Activated gamma-delta T cell (primary cell): ENCODE measurements at places on chromosomes 13 and 19.

GRCh38 chr19:6736169-6736916 is 1.0 kb downstream of the GPR108 start:
- DNase-seq, result peak; percentile 42

DNA sequence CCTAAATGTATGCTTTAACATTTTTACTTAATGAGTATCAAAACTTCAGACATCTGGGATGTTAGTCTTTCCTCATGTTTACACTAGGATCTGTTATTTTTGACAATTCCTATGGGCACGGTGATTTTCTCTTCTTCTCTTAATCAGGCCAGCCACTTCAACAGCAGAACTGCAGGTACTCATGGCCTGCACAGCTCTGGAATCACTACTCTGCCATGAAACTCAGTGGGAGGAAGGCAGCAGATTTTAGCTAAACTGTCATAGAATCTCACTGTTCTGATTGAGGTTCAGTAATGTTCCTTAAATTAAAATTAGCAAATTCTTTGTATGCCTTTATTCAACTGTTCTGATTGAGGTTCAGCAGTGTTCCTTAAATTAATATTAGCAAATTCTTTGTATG is 1083.0 kb downstream of the SLITRK5 start:
- DNase-seq, result no peak

DNA sequence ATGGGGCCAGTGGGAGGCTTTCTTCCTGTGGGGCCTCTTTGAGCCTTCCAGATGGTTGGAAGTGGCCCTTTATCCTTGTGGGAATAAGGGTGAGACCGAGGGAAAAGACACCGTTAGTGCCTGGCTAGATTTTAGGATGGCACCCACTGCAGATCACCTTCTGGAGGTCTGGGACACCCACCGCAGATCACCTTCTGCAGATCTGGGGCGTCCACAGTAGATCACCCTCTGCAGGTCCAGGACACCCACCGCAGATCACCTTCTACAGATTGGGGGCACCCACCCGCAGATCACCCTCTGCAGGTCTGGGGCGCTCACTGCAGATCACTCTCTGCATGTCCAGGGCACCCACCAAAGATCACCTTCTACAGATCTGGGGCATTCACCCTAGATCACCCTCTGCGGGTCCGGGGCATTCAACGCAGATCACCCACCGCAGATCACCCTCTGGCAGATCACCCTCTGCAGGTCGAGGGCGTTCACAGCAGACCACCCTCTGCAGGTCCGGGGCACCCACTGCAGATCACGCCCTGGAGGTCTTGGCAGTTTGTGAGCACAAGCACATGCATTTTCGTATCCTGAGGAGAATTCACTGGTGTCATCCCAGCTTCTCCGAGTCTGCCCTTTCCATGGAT is 153.4 kb upstream of the TSHZ3 start:
- no peak for DNase-seq

DNA sequence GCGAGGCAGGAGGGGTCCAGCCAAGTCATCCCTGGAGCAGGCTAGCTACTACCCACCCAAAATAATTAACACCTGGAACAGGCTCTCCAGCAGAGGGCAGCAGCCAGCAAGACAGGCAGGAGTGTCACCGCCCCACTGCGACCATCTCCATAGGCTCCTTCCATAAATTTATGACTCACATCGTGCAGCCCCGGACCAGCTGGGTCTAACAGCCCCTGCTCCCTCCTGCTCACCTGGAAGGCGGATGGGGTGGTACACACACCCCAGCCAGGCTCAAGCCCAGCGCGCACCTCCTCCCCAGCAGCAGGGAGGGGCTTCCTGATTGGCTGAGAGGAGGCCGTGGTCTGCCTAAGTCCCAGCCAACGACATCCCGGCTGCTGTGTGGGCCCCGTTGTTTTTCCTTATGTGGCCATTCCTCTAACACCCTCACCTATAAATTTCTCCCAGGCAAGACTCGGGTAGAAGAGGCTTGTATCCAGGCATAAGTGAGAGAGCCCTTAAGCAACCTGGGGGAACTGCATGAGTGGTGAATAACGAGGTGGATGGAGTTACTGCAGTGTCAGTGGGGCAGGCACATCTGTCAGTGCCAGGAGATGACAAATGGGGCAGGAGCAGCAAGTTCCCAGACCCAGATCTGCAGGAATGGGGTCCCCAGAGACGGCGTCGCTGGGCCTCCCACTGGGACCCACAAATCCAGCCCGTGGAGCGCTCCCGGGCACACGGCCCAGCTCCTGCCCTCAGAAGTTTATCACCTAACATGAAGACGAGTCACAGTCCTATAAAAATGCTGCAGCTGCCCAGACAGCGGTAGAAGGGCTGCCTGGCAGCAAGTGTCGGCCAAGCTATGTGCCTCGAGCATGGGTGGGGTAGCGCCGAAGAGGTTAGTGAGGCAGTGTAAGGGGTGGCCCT is 43.1 kb downstream of the CEBPG start:
- DNase-seq, result no peak

GRCh38 chr19:10817291-10818038 is 18.5 kb downstream of the TMED1 start:
- DNase-seq, result no peak

- DNase-seq, result peak; percentile 39
Measured at GRCh38 chr19:49746206-49746958, 16.7 kb downstream of the TSKS start.

GRCh38 chr13:96052656-96053002 is 572 bp downstream of the UGGT2 start:
- no peak for DNase-seq

GRCh38 chr13:66077132-66077689 is 1152.9 kb downstream of the PCDH9 start:
- no peak for DNase-seq

DNA sequence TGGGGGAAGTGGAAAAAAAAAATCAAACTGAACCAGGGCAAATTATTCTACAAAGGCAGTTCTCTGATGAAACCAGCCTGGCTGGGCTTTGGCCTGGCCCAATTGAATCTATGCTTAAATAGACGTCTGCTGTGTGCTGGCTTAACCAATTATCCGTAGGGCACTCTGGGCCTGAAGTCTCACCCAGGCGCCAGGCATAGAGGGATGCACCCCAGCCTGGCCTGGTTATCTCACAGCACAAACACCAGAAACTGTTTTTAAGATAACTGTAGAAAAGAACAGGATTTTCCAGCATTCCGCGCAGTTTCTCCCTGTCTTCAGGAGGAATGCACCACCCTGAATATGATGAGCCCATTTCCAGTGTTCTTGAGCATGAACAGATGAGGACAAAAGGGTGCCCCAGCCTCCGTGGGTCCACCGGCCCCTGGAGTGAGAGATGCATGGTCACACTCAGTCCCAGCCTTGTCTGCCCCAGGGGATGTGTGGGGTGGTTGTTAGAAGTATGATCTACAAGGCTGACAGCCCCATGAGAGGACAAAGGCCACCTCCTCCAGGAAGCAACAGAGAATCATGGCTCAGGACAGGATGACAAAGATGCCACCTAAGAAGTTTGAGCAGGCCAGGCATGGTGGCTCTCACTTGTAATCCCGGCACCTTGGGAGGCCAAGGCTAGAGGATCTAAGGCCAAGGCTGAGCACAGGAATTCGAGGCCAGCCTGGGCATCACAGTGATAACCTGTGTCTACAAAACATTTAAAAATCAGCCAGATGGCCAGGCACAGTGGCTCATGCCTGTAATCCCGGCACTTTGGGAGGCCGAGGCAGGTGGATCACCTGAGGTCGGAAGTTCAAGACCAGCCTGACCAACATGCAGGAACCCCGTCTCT is 50.2 kb downstream of the PEPD start:
- DNase-seq, result no peak

DNA sequence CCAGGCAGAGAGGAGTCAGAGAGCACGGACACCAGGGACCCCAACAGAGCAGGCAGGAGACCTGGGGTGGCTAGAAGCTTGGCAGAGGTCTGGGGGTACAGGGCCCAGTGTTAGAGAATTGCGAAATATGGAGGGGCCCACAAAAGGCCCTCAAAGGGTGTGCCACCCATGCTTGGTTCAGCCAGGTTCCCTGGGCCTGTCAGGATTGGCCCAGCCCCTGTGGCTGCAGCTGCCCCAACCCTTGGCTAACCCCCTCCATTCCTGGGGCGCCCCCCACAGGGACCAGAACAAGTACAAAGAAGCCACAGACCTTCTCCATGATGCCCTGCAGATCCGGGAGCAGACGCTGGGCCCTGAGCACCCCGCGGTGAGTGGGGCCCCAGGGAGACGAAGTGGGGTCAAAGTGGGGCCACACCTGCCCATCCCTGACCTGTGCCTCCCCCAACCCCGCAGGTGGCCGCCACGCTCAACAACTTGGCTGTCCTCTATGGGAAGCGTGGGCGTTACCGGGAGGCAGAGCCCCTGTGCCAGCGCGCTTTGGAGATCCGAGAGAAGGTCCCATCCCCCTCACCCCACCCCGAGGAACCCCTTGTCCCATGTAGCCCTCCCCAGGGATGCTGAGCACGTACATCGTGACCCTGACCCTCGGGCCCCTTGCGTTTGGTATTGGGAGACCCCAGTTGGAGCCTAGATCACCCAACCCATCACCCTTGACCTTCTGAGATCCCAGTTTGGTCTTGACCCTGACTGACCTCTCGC is 8.0 kb downstream of the KLC3 start:
- no peak for DNase-seq

DNA sequence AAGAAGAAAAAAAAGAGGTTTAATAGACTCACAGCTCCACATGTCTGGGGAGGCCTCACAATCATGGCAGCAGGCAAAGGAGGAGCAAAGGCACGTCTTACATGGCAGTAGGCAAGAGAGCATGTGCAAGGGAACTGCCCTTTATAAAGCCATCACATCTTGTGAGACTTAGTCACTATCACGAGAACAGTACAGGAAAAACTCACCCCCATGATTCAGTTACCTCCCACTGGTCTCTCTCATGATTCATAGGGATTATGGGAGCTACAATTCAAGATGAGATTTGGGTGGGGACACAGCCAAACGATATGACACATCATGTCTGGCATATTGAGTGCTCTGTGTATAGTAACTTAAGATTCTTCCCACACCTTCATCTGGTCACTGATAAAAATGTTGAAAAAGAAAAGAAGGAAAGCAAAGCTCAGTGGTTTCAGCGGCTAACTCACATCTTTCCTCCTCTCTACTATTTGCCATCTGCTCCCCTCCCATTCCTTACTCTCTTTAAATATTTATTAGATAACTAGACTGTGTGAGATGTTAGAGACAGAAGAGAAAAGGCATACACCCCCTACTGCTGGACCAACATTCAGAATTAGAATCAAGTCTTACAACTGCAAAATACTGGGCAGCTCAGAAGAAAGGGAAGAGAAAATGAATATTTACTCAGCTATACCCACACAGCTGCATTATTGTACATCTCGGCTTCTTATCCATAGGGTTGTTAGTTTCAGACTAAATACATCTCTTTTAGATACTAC is 60.1 kb upstream of the AKAP11 start:
- no peak for DNase-seq

GRCh38 chr13:70353096-70353495 is 244.8 kb upstream of the KLHL1 start:
- no peak for DNase-seq

GRCh38 chr13:52454459-52454819 is 839 bp upstream of the CKAP2 start:
- no peak for DNase-seq

DNA sequence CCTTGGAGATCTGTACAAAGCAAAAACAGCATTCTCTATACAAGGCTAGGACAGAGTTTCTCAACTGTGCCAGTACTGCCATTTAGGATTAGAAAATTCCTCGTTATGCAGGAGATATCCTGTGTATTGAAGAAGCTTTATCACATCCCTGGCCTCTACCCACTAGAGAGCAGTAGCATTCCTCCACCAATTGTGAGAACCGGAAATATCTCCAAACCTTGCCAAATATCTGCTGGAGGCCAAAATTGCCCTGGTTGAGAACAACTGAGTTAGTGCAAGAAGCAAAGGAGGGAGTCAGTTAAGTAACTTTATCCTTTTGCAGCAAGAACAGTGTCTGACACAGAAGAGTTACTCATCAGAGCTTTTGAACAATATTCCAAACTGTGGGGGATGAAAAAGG is 16.2 kb upstream of the FREM2 start:
- no peak for DNase-seq

GRCh38 chr19:14782626-14783409 is 4.5 kb upstream of the ADGRE2 start:
- DNase-seq, result no peak

GRCh38 chr13:49810567-49811526 is 18.4 kb upstream of the KPNA3 start:
- DNase-seq, result no peak

- no peak for DNase-seq
Measured at GRCh38 chr13:73981595-73981994, 152.6 kb downstream of the KLF12 start.

GRCh38 chr13:102100234-102100633 is 301.6 kb downstream of the FGF14 start:
- DNase-seq, result no peak

GRCh38 chr13:89515948-89516347 is 1831.5 kb upstream of the MIR17HG start:
- no peak for DNase-seq

DNA sequence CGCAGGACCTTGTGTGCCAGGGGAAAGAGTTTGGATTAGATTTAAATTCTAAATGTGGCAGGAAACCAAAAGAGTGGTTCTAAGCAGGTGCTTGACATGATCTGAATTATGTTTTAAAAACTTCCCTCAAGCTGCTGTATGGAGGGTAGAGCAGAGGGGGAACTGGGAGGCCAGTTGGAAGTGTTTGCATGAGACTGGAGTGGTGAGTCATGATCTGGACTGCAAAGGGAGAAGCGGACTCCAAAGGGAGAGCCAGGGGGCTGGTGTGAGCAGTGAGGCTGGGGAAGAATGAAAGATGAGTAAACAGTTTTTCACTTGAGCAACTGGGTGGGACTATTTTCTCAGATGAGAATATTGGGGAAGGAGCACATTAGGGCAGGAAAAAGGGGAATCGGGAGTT is 206.1 kb downstream of the DNAJC15 start:
- no peak for DNase-seq

GRCh38 chr19:16376649-16377048 is 52.0 kb downstream of the KLF2 start:
- no peak for DNase-seq

- DNase-seq, result no peak
Measured at GRCh38 chr19:18737954-18738351, 53.2 kb downstream of the COMP start.

DNA sequence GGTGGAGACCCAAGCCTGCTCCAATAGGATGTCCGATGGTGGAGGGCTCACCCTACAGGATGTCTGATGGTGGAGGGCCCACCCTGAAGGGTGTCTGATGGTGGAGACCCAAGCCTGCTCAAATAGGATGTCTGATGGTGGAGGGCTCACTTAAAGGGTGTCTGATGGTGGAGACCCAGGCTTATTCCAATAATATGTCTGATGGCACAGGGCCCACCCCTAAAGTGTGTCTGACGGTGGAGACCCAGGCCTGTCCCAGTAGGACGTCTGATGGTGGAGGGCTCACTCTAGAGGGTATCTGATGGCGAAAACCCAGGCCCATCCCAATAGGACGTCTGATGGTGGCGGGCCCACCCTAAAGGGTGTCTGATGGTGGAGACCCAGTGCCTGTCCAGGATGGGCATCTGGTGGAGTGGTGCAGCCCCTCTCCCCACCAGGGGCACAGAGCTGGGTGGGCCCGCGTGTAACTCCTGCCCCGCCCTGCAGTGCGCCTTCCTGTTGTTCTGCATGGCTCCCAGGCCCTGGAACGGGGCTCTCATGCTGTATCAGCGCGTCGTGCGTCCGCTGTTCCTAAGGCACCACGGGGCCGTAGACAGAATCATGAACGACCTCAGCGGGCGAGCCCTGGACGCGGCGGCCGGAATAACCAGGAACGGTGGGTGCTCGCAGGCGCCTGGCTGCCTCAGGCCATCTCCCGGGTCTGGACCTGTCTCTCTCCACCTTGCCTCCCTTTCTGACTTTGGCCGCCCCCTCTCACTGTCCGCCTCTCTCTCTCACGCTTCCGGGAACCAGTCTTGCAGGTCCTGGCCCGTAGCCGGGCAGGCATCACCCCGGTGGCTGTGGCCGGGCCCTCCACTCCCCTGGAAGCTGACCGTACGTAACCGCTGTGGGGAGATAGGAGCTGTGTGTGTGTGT is 5.1 kb downstream of the REEP6 start:
- no peak for DNase-seq
